ENCODE measurements at places on chromosomes 11 and 22.

DNA sequence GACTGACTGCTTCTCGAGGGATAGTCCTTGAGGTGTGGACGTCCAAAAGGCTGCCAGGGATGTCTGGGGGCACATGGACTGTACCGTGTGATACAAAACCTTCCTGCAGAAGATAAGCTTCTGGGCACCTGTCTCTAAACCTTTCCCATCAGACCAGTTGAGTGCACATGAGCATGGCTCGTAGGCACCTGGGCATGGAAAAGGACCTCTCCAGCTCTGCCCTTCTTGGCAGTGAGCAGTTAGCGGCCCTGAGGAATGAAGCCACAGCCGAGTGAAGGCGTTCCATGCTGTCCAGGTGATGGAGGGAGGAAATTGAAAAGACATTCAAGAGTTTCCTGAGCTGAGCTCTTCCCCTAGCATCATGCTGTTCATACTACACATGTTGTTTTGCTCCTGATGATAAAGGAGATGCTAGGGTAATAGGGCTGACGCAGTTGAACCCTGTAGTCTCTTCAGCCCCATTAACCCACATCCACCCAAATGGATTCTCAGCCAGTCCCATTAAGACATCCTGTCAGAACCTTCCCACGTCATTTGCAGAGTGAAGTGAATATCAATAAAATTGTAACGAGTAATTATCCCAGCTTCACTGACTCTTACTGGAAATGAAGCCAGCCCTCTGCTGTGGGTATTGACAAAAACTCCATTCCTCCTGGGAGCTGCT lies 138.6 kb downstream of the KIRREL3 start:
- DNase-seq: no peak

GRCh38 chr22:30652852-30653251 lies 14.8 kb downstream of the DUSP18 start:
- DNase-seq: no peak

GRCh38 chr11:15863411-15863810 lies 492.9 kb downstream of the SOX6 start:
- DNase-seq: no peak

GRCh38 chr11:59676205-59676604 lies 7.4 kb upstream of the PATL1 start:
- DNase-seq: no peak

DNA sequence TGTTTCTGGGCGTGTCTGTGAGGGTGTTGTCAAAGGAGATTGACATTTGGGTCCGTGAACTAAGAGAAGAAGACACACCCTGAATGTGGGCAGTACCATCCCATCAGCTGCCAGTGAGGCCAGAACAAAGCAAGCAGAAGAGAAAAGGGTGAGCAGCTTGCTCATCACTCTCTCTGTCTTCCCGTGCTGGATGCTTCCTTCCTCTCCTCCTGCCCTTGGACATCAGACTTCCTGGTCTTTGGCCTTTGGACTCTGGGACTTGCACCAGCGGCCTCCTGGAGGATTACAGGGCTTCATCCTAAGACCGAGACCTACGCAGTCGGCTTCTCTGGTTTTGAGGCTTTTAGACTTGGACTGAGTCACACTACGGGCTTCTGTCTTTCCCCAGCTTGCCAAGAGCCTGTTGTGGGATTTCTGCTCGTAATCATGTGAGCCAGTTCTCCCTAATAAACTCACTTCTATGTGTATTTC lies 18.8 kb downstream of the APOL2 start:
- no peak for DNase-seq

- no peak for DNase-seq
Observed at GRCh38 chr22:35308480-35309021, 8.9 kb downstream of the TOM1 start.

GRCh38 chr11:72684236-72684912 lies 10.2 kb upstream of the PDE2A start:
- peak; percentile 66 for DNase-seq

DNA sequence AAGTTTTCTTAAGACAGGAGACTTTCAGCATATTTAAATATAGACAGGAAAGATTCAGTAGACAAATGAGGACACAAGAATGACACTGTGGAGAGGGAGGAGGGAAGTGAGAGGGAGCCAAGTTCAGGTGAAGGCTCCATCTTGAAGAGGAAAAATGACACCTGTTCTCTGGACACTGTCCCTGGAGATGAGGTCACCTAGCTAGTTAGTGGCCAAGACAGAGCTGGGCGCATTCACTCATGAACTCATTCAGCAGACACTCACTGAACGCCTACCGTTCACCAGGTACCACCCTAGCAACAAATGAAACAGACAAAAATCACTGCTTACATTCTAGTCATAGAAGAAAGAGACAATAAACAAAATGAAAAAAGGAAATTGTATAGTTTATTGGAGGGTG lies 103.3 kb upstream of the PARVA start:
- no peak for DNase-seq

DNA sequence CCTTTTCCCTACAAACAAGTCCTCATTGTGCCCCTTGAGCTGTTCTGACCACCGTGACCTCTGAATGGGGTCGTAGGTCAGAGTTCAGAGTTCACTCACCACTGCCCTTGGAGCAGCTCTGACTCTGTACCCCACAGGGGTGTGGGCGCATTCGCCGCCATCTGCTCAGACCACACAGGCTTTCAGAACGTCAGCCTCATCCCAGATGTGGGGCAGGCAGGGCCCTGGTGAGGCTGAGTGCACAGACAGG lies 14.8 kb upstream of the MUC5B start:
- no peak for DNase-seq

DNA sequence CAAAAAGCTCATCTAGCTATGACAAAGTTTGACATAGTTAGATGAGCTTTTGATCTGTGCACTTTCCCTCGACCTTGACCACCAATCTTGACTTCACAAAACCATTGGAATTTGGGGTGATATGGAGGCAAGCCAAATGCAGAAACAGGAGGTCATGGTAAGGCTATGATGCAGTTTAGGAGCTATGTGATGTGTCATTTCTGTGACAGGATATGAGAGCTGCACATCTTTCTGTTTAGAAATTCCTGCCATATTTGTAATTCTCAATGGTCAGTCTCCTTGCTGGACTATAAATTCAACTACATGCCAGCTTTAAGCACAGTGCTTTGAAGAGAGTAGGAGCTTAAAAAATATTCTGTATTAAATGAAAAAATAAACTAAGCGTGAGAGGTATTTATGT lies 12.9 kb downstream of the OR51B6 start:
- DNase-seq: no peak
